Stimulated activated CD4-positive, alpha-beta T cell treated with anti-CD3 and anti-CD28 coated beads, TNF-alpha, amount 100 ng/mL, for 24 hours (primary cell): ENCODE measurements at places on chromosomes 13 and 19.

DNA sequence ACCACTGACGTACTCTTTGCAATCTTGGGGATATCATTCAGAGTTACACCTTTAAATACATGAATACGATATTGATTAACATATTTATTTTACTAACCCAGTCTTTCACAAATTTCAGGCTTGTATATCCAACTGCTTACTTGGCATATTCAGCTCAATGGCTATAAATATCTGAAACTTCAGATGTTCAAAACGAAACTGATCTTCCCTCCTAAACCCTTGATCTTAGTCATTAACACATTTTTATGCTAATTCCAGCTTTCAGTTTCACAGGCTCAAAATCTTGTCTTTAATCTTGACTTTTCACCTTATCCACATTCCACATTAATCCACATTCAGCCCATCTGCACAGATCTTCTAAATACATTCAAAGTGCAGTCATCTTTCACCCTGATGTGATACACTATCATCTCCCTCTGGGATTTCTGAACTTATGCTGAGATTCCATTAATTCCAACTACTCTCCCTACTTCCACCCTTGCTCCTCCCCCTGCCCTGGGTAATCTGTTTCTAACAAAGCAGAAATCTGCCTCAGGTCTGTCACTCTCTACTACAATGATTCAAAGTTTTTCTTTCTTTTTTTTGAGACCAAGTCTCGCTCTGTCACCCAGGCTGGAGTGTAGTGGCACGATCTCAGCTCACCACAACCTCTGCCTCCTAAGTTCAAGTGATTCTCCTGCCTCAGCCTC is 387.2 kb downstream of the GPC5 start:
- no peak for DNase-seq

DNA sequence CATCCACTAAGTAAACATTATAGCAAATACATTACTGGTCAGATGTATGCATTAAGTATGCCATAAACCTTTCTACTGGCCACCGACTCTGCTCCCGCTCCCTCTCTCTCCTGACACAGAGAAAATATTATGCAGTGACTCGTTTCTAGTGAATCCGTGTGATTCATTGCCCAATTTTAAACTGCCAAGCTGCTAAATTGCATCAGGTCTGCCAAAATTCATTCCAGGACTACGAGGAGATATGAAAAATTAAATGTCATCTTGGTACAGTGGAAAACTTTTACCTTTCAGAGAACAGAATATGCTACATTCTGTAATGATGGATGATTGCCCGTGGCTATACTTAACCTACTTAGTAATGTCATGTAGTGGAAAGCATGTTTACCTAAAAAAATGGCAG is 368.8 kb upstream of the TSHZ3 start:
- DNase-seq: no peak

- DNase-seq: no peak
Measured at GRCh38 chr13:43196750-43197370, 173.5 kb downstream of the DNAJC15 start.

DNA sequence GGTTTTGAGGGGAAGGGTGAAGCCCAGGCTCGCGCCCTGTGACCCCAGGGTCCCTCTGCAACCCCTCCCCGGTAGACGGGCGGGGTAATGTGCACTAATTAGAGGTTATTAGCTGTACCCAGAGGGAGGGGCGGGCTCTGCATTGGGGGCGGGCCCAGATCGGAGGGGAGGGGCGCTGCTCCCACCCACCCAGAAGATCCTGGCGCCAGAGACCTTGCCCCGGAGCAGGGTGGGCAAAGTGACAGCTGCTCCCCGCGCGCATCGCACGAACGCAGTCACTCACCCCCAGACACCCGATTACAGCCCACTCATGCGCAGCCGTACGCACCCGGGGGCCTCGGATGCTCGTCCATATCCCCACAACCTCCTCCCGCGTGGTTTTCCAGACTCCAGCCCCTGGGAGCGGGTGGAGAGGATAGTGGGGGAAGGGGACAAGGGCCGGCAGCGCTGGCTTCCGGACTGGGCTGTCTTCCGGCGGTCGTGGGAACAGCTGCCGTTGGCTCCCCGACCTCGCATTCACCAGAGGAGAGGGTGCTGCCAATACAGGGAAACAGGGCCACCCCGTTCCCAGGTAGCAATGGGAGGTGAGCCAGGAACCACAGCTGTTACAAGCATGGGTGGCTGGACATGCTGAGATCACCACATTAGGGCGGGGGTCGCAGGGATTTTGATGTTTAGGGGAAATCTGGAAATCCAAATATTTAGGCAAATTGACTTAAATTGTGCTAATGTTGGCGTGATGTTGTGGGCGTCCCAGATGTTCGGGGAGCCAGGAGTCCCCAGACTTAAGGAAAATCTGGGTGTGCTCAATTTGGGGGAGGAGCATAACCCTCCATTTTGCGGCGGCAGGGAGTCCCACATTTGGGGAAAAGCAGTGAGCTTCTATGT is 2.9 kb upstream of the HOOK2 start:
- DNase-seq: no peak

DNA sequence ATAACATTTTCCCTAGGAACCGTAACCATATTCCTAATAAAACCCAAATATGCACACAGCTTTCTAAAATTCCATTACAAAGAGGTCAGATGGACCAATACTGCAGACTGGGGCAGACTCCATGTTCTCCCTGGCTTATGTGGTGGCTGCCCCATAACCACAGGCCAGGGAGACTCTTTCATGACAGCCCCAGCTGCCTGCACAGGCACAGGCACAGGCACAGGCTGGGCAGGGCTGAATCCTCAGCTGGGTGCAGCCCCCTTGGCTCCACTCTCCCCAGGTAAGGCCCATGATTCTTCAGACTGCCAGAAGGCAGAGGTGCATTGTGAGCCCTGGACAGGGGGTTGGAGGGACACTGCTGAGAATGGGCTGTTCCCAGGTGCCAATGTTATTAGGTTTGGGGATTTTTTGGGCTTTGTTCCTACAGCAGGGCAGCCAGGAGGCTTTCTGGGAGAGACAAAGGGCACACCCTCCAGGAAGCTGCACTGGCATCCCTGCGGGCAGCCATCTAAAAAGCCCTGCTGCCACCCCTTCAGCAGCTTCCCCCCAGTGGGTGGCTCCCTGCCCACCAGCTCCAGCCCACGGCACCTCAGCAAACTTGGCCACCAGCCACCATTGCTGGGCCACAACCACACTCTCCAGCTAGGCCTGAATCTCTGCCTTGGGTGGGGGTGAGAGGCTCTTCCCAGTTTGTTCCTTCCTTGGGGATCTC is 20.0 kb downstream of the DOCK9 start:
- no peak for DNase-seq

GRCh38 chr19:29596885-29597525 is 9.1 kb upstream of the POP4 start:
- DNase-seq: no peak

GRCh38 chr19:41029524-41030432 is 38.7 kb downstream of the CYP2B6 start:
- no peak for DNase-seq

DNA sequence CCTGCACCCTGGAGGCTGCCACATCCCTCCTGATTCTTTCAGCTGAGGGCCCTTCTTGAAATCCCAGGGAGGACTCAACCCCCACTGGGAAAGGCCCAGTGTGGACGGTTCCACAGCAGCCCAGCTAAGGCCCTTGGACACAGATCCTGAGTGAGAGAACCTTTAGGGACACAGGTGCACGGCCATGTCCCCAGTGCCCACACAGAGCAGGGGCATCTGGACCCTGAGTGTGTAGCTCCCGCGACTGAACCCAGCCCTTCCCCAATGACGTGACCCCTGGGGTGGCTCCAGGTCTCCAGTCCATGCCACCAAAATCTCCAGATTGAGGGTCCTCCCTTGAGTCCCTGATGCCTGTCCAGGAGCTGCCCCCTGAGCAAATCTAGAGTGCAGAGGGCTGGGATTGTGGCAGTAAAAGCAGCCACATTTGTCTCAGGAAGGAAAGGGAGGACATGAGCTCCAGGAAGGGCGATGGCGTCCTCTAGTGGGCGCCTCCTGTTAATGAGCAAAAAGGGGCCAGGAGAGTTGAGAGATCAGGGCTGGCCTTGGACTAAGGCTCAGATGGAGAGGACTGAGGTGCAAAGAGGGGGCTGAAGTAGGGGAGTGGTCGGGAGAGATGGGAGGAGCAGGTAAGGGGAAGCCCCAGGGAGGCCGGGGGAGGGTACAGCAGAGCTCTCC is 6.9 kb upstream of the CEACAM5 start:
- peak; percentile 17 for DNase-seq

DNA sequence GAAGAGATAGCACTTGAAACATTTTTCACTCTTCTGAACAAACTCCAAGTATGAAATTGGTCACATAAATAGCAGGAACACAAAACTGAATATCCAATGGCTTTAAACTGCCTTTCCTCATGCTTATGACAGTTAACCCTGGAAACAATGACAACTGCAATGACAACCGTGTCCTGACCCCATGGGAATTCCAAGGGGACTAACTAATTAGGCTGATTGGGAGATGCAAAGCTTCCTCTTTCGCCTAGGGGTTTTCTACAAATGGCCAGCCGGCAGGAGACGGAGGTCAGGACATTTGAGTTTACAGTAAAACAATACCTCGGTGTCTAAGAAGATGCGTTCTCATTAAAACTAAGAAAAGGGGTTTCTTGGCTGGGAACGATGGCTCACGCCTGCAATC is 53.0 kb upstream of the URAD start:
- no peak for DNase-seq
